IMR-90 (cell line): ENCODE measurements at places on chromosomes 5 and 9. TPM values are rescaled to one million over a fixed set of nuclear protein-coding genes. Genes with fewer than 3 reads are reported as not detected.

The IFNA14 gene
- total RNA-seq: not detected in 2 replicates

The GABRA6 gene
- total RNA-seq: not detected in 2 replicates

The STC2 gene
- 87.5 and 259 TPM in 2 replicates for total RNA-seq

The SPATA31E1 gene
- not detected in 2 replicates for total RNA-seq

The C8G gene
- total RNA-seq: not detected in 2 replicates

The FOXD4L4 gene
- under 0.01 TPM in 1 of 2 replicates, not detected in the other for total RNA-seq

The UAP1L1 gene
- 2.3 and 2.5 TPM in 2 replicates for total RNA-seq

The NMUR2 gene
- total RNA-seq: not detected in 2 replicates

The CBY3 gene
- total RNA-seq: 0.18 TPM in 1 of 2 replicates, not detected in the other

The GPSM1 gene
- total RNA-seq: 28.7 and 29.7 TPM in 2 replicates

The ATP6V0E1 gene
- 277 and 299 TPM in 2 replicates for total RNA-seq

The ITK gene
- not detected in 2 replicates for total RNA-seq

The TAF11L10 gene
- total RNA-seq: not detected in 2 replicates

The ADRB2 gene
- 3.4 and 4.4 TPM in 2 replicates for total RNA-seq

The SLC6A19 gene
- not detected in 2 replicates for total RNA-seq

The PCDHGA11 gene
- 5.4 and 5.8 TPM in 2 replicates for total RNA-seq

The HTR1A gene
- not detected in 2 replicates for total RNA-seq

The IGFBPL1 gene
- total RNA-seq: under 0.01 TPM in 1 of 2 replicates, not detected in the other

The PLAC8L1 gene
- total RNA-seq: not detected in 2 replicates

The NSUN2 gene
- total RNA-seq: 51.1 and 55.5 TPM in 2 replicates

The TTC23L gene
- total RNA-seq: under 0.01 TPM in 2 replicates

The ZNF608 gene
- 15.1 and 16.4 TPM in 2 replicates for total RNA-seq

The TNIP1 gene
- 88.0 and 92.8 TPM in 2 replicates for total RNA-seq

The ADCY2 gene
- total RNA-seq: not detected in 2 replicates

The SPINK13 gene
- total RNA-seq: not detected in 2 replicates

The PLPP7 gene
- 0.54 and 0.56 TPM in 2 replicates for total RNA-seq

The PCDHGB1 gene
- total RNA-seq: 3.3 and 3.6 TPM in 2 replicates

The FAM170A gene
- total RNA-seq: not detected in 2 replicates

The FCN1 gene
- not detected in 2 replicates for total RNA-seq

The CDO1 gene
- 3.3 and 8.6 TPM in 2 replicates for total RNA-seq

The ST8SIA4 gene
- total RNA-seq: under 0.01 and 0.18 TPM in 2 replicates

The OMD gene
- total RNA-seq: not detected in 2 replicates

The IL17B gene
- 0.28 TPM in 1 of 2 replicates, not detected in the other for total RNA-seq

The MCIDAS gene
- not detected in 2 replicates for total RNA-seq

The PDLIM7 gene
- 70.4 and 72.5 TPM in 2 replicates for total RNA-seq

The SNAPC3 gene
- 31.0 and 40.0 TPM in 2 replicates for total RNA-seq

The HAVCR2 gene
- under 0.01 TPM in 2 replicates for total RNA-seq

The SLC24A2 gene
- not detected in 2 replicates for total RNA-seq

The MYO10 gene
- 93.0 and 115 TPM in 2 replicates for total RNA-seq

The LHX3 gene
- not detected in 2 replicates for total RNA-seq

The SPATA31A3 gene
- total RNA-seq: not detected in 2 replicates

The ANKRD18A gene
- not detected in 2 replicates for total RNA-seq

The GFI1B gene
- not detected in 2 replicates for total RNA-seq

The CDHR2 gene
- not detected in 2 replicates for total RNA-seq

The TLX3 gene
- total RNA-seq: not detected in 2 replicates

The ADAMTS19 gene
- under 0.01 and 0.28 TPM in 2 replicates for total RNA-seq

The OLFML2A gene
- 1.4 and 2.0 TPM in 2 replicates for total RNA-seq

The CDC14B gene
- total RNA-seq: 24.7 and 26.3 TPM in 2 replicates

The CCL28 gene
- under 0.01 TPM in 2 replicates for total RNA-seq

The BTNL8 gene
- total RNA-seq: not detected in 2 replicates

The PDCD1LG2 gene
- total RNA-seq: 29.7 and 33.3 TPM in 2 replicates

The MOB3B gene
- under 0.01 TPM in 2 replicates for total RNA-seq

The SPARC gene
- 1,186 and 1,450 TPM in 2 replicates for total RNA-seq

The CKMT2 gene
- total RNA-seq: 0.28 and 0.36 TPM in 2 replicates

The CDH9 gene
- total RNA-seq: not detected in 2 replicates
